Activated CD4-positive, alpha-beta memory T cell treated with anti-CD3 and anti-CD28 coated beads, Interleukin-2, amount 10 ng/mL, durations not matched to agents 7 days and 5 days (primary cell): ENCODE measurements at places on chromosomes 4 and X. TPM values are rescaled to one million over a fixed set of nuclear protein-coding genes. Genes with fewer than 3 reads are reported as not detected.

DNA sequence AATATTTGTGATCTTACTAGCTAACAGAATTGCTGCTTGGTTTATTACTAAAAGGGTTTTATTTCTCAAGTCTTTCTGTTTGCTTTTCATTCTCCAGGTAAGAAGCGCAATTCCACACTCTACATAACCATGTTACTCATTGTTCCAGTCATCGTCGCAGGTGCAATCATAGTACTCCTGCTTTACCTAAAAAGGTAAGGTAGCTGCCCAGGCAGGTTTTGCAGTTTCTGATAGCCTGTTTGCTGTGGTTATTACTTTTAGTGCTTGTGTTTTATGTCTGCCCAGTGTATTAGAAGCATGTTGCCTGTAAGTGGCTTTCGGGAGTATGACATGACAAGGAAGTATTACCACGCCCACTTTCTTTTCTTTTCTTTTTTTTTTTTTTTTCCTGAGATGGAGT lies 46.4 kb downstream of the IL13RA1 start:
- no peaks in the 10 kb centered on the region for H3K4me1 ChIP-seq
- peaks cover 11% of the 10 kb centered on the region for H3K27me3 ChIP-seq
- DNase-seq = no peak

DNA sequence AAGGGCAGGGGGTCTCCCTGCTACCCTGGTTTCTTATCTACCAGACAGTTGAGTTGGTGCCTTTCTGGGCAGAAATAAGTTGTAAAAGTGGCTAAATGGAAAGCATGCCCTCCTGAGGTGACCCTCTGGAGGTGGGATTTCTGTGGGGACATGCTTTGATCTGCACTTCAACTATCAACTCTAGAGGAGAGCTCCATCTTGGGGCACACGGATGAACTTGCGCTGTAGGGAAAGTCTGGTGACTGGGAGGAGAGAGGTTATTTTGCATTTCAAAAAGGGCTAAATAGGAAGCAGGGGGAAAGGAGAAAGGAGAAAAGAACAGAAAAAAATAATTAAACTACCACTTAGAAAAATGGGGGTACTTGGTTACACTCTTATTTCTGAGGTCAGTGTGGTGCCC lies 12.7 kb upstream of the RHOXF2B start:
- no peak for DNase-seq
- no peak overlapping the region for H3K4me3 ChIP-seq
- H3K27me3 ChIP-seq = no peaks in the 10 kb centered on the region
- peaks cover 2% of the 10 kb centered on the region for H3K4me1 ChIP-seq
- no peaks in the 10 kb centered on the region for H3K36me3 ChIP-seq

- no peak overlapping the region for H3K27ac ChIP-seq
- no peak for DNase-seq
- no peaks in the 10 kb centered on the region for H3K36me3 ChIP-seq
- no peak overlapping the region for H3K4me3 ChIP-seq
- H3K27me3 ChIP-seq = no peaks in the 10 kb centered on the region
Measured at GRCh38 chrX:114599305-114599704, 15.4 kb downstream of the HTR2C start.

Gene PIM2
- 354 TPM for total RNA-seq

Gene SYAP1
- 16.4 TPM for total RNA-seq

Gene WWC2
- 0.28 TPM for total RNA-seq
